GM12864 (cell line): ENCODE measurements at places on chromosomes 2 and 18.

DNA sequence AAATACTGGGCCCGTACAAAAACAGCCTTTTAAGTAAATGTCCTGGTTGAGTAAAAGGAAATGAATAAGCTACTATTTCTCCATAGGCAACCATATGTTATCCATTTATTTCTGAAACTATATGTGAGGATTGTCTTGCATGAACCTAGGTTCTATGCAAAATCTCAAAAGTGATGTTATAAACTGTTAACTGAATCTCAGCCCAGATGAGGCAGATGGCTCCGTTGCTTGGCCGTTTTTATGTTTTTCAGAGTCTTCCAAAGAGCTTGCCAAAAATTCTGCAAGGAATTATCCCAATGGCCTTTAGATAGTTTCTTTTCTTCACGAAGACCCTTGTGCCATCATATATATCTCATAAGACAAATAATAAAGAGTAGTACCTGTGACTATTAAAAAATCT is 1669.5 kb upstream of the DDX18 start:
- no peak for DNase-seq

DNA sequence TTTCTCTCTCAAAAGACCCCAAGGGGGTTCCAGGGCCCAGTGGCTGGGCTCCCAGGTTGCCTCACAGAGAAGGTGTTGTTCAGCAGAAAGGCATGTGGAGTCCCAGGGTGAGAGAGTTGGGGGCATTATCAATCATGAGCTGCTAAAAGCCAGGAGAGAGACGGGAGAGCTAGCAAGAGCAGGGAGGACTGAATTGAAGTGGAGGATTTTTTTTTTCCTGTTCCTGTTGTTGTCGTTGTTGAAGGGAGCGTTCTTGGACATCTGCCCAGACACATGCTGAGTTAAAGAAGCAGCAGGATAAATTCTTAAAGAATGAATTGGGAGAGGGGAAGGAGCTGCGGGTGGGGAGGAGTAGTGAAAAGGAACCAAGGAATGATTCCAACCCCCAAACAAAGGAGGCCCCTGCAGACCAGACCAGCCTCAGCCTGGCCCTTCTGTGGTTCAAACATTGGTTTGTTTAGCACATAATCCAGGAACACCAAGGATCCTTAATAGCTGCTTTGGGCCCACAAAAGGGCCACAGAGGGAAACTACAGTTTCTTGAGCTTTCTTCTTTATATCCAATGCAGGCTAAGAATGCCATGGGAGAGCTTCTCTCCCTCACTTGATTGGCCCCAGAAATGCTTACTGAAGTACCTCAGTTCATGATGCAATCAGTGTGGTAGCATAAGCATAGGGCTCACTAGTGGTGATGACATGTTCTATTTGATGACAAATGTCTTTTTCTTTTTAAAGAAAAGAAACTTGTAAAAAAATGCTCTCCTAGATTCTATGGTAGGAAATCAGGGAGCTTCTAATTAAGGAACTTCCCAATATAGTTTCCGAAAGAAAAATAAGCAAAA is 146.0 kb downstream of the SETBP1 start:
- DNase-seq = no peak

GRCh38 chr2:127814677-127815076 is 3.7 kb upstream of the WDR33 start:
- no peak for DNase-seq

DNA sequence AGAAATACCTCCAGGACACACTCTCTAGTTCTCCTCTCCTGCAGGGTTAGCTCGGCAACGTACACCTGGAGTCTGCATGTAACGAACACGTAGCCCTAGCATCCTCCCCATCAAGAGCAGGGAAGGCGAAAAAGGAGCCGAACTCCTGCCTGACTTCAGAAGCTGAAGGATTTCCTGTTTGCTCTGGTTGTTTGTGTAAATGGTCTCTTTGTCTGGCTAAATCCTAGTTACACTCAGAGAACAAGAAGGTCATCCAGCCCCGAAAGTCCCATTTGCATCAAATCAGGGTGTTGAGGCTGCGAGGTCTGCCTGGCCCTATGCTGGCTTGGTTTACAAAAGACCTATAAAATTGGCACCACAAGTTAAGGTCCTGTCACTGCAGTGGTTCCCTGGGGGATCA is 66.4 kb upstream of the POMC start:
- DNase-seq = no peak

DNA sequence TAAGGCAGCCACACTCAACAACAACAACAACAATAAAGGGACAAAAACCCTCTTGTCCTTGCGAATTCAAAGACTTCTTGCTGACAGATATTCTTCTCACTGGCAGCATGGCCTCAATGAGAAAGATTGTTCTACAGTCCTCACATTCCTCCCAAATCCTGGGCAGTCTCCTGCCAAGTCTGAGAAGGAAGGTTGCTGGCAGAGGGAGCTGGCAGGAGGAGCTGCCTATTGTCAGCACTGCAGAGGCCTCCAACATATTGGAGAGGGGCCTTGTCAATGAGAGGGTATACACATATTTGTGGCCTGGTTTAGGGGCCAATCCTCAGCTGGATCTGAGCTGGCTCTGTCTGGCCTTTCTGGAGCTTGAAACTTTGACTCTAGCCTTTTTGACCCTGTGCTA is 63.5 kb downstream of the LAMA3 start:
- DNase-seq = no peak

DNA sequence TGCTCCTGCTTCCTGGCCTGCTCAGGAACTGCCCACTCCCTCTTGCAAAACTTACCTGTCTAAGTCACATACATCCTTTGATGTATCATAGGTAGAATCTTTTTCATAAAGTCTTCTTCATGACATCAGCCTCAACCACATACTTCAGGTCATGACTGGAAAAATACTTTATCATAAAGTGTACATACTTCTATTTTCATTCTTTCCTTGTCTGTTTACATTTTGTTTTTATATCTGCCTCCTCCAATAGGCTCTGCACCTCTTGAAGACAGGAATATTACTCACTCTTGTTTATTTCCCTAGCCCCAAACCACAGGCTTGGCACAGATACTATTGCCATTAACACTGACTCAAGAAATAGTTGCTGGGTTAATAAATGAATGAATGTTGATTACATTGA is 43.6 kb upstream of the ZNF804A start:
- no peak for DNase-seq

DNA sequence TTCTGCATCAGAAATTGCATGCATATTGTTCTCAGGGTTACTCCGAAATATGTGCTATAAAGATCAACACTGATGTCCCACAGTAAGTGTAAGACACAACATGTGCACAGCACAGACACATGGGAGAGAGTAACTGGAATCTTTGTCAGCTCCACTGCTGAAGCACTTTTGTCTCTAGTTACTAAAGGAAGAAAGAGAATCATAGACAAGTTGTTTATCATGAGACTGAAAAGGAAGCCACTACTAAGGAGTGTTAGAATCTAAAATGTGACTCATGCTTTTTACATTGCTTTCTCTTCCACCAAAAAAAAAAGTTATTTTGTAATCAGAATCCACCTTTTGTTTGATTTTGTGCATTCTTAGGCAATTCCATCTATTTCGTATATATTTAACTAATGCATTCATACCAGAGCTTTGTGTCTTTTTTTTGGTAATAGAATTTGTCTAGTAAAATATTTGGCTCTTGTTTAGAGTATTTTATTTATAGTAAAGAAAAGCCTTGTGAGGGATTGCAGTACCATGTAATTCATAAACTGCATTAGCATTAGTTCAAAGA is 502.4 kb downstream of the FBXO15 start:
- DNase-seq = no peak

DNA sequence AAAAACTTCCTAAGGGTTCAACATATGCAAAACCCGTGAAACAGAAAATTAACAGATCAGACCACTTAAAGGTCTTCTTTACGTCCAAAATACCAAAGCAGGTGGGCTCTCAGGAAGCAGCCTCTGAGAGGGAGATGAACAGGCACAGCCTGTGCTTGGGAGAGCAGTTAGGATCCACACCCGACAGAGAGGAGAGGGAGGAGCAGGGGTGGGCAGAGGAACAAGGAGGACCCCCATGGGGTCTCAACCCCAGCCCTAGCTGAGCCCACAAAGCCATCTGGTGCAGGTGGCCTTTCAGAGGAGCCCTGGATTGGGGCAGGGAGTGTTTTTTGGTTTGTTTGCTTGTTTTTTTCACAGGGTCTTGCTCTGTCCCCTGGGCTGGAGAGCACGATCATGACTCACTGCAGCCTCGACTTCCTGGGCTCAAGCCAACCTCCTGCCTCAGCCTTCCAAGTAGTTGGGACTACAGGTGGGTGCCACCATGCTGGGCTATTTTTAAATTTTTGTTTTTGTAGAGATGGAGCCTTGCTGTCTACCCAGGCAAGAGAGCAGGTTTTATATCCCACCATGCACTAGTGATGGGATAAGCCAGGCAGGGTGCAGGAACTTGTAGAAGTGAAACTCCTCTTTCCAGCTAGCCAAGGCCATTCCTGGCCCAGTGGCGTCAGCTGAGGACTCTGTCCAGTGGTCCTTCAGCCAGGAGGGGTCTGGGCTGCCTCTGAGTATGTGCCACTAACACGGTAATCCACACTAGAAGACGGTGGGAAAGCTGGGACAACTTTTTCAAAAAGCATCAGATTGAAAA is 154.1 kb upstream of the HDAC4 start:
- DNase-seq = no peak

DNA sequence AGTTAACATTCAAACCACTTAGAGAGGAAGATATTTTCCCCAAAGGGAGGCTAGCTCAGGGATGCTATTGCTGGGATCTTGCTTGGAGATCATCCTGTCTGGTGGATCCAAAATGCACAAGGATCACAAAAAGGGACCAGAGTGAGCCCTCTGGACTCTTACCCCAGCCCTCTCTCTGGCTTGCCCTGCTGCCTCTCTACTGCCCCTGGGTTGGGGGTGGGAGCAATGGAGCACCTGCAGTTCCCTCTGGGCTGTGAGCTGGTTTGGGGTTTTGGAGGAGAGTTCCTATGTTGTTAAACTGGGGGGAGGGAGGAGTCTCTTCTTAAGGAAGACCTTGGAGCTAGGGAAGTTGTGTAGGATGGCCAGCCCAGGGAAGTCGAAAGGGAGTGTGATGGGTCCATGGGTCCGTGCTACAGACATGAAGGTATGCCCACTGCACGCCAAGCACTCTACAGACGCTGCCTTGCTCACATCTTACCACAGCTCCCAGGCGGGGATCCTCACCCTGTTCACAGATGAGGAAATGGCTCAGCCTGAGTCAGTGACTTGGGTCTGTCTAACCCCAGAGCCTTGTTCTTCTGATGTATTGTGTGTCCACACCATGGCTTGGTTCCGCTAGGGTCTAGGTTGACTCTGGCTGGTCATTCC is 3.8 kb downstream of the LBH start:
- no peak for DNase-seq

DNA sequence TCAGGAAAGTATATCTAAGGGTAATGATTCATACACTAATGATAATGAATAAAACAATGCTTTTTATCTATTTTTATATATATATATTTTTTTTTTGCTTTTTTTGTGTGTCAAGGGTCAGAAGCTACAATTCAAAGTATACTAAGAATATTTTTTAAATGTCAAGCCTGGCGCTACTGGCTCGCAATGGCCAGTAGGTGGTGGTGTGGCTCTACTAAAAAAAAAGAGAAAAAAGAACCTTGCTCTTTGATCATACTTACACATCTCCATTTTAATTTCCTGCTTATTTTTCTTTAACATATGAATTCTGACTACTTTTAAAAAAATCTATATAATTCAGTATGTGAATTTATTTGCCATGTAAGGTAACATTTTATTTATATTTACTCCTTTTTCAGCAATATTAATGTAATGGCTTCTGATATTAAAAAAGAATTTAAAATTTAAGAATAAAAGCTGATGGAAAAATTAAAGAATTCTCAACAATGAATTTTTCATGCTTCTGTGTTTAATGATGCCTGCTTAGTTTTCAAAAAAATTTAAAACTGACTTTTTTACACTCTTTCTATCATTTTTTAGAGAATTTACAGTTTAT is 232.9 kb downstream of the GULP1 start:
- no peak for DNase-seq

DNA sequence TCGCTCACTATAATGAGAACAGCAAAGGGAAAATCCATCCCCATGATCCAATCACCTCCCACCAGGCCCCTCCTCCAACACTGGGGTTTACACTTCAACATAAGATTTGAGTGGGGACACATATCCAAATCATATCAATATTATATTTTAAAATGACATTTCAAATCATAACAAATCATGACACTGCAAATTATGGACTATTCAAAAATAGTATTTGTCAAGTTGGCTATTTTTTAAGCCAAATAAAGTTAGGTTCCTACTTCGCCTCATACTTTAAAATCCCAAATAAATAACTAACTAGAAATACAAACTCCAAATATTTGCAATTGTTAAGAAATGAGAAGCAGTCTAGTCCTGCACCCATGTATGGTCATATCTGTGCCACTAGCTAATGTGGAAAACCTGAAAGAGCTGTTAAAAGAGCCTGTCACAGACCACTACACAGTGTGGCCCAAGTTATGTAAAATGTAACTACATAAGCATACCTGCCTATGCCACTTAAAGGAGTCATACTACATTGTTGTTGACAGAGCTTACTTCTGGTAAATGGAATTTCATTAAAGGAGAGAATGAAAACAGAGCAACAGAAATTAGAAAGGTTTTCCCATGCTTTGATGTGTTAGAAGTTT is 334.7 kb upstream of the GULP1 start:
- no peak for DNase-seq

DNA sequence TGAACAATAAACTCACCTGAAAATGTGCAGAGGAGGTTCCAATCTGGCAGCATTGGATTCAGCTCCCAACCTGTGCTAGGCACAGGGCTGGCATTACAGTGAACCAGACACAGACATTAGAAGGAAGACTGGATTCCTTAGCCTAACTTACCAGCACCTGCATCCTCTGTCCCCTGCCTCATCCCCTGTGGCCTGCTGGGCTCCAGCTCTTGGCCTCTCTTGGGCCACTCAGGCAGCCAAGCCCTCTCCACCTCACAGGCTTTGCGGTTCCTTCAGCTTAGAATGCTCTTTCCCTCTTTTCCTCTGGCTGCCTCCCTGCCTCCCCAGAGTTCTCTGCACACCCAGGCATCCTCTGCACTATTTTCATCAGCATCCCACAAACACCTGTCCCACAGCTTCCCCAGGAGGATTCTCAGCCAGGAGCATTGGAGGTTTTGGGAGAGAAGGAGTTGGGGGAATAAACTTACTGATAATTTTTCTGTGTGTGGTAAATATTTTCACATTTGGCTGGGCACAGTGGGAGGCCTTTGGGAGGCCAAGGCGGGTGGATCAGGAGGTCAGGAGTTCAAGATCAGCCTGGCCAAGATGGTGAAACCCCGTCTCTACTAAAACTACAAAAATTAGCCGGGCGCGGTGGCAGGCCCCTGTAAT is 132.0 kb downstream of the INHBB start:
- DNase-seq = no peak

- DNase-seq = no peak
Observed at GRCh38 chr2:176135035-176135440, 5.5 kb downstream of the HOXD8 start.

GRCh38 chr2:214853906-214854305 is 44.4 kb upstream of the BARD1 start:
- DNase-seq = no peak

GRCh38 chr18:10419420-10420103 is 34.9 kb upstream of the APCDD1 start:
- DNase-seq = no peak

DNA sequence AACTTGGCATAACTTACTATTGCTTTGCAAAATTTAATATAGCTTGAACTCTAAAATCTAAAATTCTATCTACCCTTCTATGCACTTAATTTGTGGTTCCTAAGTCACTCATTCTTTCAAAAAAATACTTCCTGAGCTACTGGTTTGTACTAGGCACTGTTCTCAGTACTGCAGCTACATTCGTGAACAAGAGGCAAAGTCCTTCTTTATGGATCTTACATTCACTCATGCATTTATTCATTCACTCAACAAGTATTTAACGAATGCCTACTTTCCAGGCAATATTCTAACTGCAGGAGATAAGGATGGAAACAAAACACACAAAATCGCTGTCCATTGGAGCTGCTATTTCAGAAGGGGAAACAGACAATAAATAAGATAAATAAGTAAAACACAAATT is 104.8 kb downstream of the NBAS start:
- DNase-seq = no peak
